GM12891 (cell line): ENCODE measurements at places on chromosomes 16 and 17.

DNA sequence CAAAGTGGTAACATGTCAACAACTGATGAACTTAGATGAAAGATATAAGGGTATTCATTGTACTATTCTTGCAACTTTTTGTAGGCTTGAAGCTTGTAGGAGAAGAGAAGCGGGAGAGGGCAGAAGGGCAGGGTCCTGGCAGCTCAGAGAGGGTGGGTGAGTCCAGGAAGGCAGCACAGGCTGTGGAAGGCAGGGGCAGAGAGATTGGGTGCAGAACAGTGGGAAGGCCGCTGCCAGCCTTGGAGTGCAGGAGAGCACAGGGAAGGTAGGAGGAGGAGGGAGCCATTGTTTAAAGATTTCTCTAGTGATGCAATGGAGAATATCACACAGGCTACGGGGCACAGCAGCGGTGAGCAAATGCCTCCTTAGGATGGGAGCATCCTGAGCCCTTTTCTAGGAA lies 104.3 kb downstream of the N4BP1 start:
- DNase-seq: no peak

- DNase-seq: no peak
Measured at GRCh38 chr16:53773881-53774280, 69.9 kb downstream of the FTO start.

DNA sequence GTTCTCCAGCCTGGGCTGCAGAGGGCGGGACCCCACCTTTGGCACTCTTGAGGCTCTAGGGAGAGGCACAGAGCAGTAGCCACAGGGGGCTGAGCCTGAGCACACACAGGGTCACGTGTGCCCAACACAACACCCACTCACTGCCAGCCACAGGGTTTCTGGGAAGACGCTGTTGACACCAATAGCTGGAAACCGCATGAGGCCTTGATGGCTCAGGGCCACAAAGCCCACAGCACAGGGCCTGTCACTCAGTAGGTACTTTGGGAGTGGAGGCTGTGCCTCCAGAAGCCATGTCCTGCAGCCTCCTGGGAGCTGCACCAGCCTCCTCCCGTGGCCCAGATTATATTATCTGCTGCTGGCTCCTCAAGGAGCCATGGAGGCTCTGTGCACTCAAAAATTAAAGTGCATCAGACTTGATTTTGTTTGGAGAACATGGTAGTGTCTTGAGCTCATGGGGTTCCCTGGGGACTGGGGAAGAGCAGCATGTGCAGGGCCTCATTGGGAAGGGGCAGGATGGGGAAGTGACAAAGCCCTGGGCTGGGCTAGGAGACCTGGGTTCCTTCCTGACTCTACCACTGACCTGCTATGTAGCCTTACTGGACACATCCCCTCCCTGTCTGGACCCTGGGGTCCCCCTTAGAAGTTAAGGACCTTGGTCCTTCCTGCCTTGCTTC lies 12.5 kb upstream of the SREBF1 start:
- DNase-seq: no peak

DNA sequence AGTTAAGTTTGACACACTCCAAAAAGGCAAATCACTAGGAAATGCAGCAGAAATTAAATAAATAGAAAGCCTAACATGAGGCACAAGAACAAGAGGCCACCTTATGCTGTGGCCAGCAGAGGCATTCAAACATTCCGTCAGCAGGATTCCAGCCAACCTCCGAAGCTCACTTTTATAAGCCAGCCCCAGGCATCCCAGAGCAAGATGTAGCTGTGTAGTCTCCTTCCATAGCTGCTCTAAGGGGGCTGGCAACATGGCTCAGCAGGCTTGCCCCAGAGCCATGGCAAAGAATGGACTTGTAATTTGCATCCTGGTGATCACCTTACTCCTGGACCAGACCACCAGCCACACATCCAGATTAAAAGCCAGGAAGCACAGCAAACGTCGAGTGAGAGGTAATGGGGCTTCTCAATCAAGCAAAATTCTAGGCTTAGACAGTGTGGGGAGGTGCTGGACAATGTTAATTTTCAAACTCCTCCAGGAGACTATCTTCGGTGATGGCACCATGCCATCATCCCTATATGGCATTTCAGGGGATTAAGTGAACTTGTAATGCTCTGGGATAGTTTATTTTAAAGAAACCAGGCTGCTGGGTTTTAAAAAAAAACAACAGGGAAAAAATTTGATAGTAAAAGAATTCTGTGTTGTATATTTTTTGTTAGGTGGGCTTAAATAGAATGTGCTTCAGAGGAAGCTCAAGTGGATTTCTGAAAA lies at the start of gene CLEC3A:
TSS of gene CLEC3A (plus strand) at position 202 of the 714 bp plus-strand sequence. CDS start at position 281, 79 bp downstream.
- no peak for DNase-seq

DNA sequence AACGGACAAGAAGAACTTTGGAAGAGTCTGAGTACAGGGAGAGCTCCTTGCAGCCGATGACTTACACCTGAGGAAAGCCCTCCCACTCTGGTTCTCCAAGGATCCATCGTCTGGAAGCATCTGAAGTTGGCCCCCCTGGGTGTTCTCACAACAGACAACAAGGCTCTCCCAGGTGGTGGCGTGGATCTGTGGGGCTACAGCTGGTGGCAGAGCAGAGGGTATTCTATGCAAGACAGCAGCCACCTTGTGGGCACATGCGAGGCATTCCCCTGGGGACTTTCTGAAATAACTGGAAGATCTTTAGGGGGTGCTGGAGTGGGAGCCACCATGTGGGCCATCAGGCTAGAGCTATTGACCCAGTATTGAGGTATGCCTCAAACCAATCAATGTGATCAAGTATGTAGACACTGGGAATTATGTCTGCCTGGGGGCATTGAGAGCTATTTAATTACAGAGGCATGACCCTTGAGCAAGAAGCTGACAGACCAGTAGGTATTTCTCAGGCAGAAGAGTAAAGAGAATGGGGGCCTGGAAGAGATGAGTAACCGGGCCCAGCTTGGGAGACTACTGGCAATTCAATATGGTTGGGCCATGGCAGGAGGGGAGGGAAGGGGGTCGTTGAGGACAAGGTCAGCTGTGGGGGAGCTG lies 6.9 kb upstream of the KRT19 start:
- no peak for DNase-seq

- no peak for DNase-seq
Measured at GRCh38 chr16:31713945-31714902, 159.4 kb upstream of the ZNF267 start.

DNA sequence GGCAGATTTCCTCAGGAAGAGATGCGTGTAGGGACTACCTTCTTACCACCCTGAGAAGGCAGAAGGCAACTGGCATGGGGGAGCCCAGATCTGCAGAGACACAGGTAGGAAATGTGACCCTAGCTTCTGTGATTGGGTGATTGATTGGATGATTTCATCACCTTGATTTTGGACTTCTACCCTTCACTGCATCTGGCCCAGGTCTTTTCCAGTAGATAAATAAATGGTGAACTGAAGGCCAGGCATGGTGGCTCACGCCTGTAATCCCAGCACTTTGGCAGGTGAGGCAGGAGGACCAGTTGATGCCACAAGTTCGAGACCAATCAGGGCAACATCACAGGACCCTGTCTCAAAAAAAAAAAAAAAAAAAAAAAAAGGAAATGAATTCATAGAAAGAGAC lies 14.7 kb upstream of the SMURF2 start:
- DNase-seq: no peak

- DNase-seq: peak; percentile 99
Measured at GRCh38 chr17:44775136-44775837, 16.5 kb downstream of the ADAM11 start.

DNA sequence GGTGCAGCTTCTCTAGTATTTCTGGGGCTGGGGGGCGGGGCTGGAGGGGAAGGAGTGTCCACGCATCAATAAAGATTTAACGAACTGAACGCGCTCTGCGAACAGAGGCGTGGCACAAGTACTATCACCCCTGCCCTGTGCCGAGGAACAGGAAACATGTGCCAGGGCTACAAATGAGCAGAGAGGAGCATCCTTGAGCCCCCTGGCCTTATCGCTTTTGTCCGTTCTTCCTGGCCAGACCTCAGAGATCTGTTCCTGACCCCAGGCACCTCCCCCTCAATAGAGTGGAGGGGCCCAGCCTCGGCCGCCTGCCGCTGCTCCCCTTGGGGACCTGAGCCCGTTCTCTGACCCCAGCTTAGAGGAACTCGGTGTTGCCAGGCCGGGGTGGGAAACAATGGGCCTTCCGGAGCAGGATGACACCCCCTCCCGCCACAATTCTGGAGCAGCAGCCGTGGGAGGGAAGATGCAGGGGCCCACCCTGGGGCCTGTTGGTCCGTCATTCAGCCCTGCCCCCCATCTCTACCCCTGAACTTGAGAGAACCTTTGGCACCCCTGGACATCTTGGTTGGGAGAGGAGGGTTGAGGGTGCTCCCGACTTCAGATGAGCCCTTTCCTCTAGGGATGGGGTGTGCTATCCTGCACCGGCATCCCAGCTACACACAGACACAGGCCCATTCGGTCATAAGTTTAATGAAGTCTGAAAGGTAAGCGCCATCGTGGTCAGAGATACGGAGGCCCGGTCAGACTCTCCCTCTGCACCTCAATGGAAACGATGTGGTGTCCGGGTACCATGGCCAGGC lies 1.1 kb downstream of the NAA38 start:
- no peak for DNase-seq

DNA sequence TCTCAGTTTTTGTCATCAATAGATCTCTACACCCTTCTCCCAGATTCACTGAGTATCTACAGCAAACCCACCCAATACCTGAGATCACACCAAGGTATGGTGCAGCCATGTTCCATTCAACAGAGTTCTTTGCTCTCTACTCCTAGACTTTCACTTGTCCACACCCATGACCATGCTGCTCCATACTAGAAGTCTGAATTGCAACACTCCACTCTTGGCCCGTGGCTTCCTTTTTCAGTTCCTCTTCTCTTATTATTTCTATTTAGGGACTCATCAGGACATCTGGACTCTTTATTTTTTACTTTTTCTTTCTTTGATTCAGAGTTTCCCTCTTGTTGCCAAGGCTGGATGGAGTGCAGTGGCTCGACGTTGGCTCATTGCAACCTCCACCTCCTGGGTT lies 37.1 kb downstream of the YWHAE start:
- peak; percentile 20 for DNase-seq

DNA sequence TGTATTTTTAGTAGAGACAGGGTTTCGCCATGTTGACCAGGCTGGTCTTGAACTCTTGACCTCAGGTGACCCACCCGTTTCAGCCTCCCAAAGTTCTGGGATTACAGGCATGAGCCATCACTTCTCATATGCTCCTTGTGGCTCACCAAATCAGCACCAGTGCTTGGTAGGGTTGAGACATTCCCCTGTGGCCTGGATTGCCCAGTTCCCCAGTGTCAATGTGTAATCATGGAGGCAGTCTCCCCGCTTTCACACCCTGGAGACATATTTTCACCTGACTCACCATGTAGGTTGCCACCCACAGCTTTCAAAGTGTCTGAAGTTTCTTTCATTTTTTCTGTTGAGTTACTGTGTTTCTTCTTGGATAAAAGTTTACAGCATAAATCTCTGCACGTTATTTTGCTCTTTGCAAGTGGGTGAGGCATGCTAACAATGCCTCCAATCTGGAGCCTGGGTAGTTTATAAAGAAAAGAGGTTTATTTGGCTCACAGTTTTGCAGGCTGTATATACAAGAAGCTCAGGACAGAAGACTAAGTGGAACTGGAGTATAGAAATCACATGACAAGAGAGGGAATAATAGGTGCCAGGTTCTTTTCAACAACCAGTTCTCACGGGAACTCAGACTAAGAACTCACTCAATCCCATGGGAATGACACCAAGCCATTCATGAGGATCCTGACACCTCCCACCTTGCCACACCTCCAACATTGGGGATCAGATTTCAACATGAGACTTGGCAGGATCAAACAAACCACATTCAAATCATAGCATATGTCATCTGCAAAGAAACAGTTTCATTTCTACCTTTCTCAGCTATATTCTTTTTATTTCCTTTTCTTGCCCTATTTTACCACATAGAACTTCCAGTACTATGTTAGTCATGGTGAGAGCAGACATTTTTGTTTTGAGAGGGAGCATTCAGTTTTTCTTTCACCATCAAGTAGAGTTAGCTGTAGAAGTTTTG lies 113.2 kb downstream of the PHKB start:
- no peak for DNase-seq

DNA sequence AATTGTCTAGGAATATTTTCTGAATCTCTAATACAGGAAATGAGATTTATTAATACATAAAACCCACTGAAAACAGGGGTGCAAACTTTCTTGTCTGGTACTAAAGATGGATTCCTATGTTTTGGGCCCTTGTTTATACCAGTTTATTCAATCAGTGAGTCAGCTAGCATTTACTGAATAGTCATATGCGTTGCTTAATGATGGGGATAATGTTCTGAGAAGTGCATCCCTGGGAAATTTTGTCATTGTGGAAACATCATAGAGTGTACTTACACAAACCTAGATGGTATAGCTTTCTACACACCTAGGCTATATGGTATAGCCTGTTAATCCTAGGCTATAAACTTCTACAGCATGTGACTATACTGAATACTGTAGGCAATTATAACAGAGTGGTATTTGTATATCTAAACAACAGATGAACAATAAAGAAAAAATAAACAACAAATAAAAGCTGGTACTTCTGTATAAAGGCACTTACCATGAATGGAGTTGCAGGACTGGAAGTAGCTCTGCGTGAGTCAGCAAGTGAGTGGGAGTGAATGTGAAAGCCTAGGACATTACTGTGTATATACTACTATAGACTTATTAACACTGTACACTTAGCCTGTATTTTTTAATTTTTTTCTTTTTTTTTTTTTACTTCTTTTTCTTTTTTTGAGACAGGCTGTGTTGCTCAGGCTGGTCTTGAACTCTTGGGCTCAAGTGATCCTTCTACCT lies 63.7 kb downstream of the SIAH1 start:
- no peak for DNase-seq

GRCh38 chr16:88928405-88929090 lies 48.5 kb downstream of the CBFA2T3 start:
- no peak for DNase-seq

- no peak for DNase-seq
Measured at GRCh38 chr17:17235212-17236174, 1.5 kb downstream of the FLCN start.

- no peak for DNase-seq
Measured at GRCh38 chr17:6496116-6496481, 51.8 kb downstream of the PIMREG start.

DNA sequence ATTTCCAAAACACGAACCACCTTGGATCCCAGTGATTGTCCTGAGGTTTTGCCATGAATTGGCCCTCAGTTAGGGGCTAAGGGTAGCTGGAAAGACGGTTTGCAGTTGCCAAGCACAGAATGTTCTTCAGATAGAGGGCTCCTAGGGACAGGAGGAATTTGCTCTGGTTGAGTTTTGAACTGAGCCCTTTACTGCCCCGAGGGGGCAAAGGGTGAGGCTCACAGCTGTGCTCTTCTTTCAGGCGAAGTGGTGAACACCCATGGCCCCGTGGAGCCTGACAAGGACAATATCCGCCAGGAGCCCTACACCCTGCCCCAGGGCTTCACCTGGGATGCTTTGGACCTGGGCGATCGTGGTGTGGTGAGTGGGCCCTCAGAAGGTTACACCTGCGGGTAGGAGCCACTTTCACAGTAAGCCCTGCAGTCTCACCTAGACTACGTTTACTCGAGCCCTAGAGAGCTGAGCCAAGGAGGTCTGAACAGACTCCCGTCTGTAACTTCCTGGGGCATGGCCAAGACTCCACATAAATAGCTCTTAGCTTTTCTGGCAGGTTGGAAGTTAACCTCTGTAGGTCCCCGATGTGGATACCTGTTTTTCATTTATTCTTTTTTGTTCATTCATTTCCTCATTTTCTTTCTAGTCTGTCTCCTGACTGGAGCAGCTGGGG lies 32.5 kb downstream of the NMT1 start:
- no peak for DNase-seq

GRCh38 chr16:68269793-68270192 lies 5.5 kb downstream of the SLC7A6 start:
- DNase-seq: no peak
